CD4-positive, alpha-beta memory T cell (primary cell): ENCODE measurements at places on chromosomes 16 and 17.

- H3K4me3 ChIP-seq, result no peak overlapping the region
- H3K27ac ChIP-seq, result no peak overlapping the region
- H3K36me3 ChIP-seq, result no peaks in the 10 kb centered on the region
- DNase-seq, result no peak
Observed at GRCh38 chr17:55450232-55450825, 28.7 kb upstream of the MMD start.

DNA sequence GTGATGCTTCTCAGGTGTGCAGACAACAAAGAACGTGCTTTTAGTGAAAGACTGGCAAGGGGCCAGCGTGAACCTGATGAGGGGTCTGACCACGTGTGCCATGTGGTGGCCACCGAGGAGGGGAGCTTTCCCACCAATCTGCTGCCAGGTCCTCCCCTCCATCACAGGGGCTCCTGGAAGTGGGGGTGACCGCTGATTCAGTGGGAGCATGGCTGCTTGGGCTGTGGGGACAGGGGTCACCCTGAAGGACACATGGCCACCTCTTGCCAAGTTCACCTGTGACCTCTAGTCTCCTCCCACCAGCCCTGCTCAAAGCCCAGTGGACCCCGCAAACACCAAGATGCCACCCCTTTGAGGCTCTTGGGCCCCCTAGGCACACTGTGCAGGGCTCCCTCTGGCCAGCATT, 37.9 kb upstream of the MTSS2 start:
- H3K36me3 ChIP-seq, result peaks cover 18% of the 10 kb centered on the region
- H3K27me3 ChIP-seq, result no peaks in the 10 kb centered on the region
- H3K27ac ChIP-seq, result no peak overlapping the region
- H3K4me1 ChIP-seq, result no peaks in the 10 kb centered on the region
- no peak for DNase-seq

GRCh38 chr17:38912221-38912813, 13.1 kb upstream of the LASP1NB start:
- H3K4me3 ChIP-seq, result no peak overlapping the region
- peaks cover 9% of the 10 kb centered on the region for H3K4me1 ChIP-seq
- H3K27me3 ChIP-seq, result no peaks in the 10 kb centered on the region

DNA sequence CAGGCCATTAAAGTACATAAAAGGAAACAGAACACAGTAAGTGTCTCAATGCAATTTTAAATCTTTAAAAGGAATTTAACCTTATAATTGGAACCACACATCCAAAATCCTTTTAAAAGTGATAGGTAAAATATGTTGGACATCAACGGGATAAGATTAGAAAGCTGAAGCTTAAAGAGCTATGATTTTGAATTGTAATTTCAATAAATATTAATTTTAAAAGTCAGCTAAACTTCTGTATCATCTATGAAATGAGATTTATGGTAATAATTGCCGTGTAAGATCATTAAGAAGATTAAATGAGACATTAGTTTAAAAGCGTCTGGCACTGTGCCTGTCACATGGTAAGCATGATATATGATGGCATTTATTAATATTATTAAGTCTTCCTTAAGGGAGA, 31.3 kb downstream of the CCDC42 start:
- H3K4me1 ChIP-seq, result no peaks in the 10 kb centered on the region
- H3K36me3 ChIP-seq, result no peaks in the 10 kb centered on the region
- H3K27ac ChIP-seq, result no peak overlapping the region
- no peak for DNase-seq

DNA sequence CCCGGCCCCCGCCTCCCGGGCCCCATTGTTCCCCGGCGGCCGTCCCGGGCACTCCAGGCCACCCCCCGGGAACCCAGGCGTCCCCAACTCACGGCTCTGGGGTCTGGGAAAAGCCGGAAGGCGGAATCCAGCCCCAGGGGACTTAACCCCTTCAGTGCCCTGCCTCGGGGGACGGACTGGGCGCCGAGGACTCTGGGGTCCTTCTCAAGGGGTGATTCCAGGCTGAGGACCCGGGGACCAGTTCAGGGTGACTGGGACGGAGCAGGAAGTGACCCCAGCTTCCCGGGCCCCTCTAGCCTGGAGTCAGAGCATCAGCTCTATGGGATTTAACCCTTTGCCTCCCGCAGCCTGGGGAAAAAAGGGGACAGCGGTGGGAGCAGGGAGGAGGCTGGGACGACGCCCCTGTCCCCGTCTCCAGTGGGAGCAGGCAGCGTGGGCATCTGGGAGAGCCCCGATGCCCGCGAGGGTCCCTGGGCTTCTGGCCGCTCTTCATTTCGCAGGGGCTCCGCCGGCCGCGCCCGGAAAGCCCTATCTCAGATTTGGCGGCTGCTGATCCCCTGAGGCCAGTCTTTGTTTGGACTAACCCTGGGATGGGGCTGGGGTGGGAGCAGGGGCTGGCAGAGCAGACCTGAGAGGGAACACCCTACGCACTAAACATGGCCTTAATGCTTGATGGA, at the start of gene ZNF629:
Gene ZNF629, minus strand, starts transcription at position 270 of the 677 bp plus-strand sequence. CDS start 2,723 bp downstream, outside the sequence.
- H3K36me3 ChIP-seq, result no peaks in the 10 kb centered on the region
- H3K4me3 ChIP-seq, result peak within 1 kb of the TSS; percentile 36
- no peak for DNase-seq
- no peak within 1 kb of the TSS for H3K27ac ChIP-seq

- no peak overlapping the region for H3K27ac ChIP-seq
- H3K27me3 ChIP-seq, result no peaks in the 10 kb centered on the region
- no peaks in the 10 kb centered on the region for H3K36me3 ChIP-seq
- no peak overlapping the region for H3K4me3 ChIP-seq
- no peaks in the 10 kb centered on the region for H3K4me1 ChIP-seq
- DNase-seq, result no peak
Observed at GRCh38 chr16:79843631-79844043, 243.1 kb upstream of the MAF start.

DNA sequence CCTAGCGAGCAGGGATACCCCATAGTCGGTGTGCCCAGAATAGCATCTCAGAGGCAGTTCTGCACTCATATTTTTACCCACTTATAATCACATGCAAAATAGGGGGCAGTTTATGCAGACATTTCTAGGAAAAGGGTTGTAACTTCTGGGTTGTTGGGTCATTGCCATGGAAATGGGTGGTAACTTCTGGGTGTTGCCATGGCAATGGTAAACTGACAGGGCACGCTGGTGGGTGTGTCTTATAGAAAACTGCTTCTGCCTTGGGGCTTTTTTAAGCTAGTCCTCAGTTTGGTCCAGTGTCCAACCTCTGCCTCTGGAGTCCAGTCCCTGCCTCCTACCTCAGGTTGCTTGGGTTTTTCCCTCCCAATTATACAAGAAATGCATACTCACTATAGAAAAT, 7.4 kb upstream of the SPAG9 start:
- no peak overlapping the region for H3K4me3 ChIP-seq
- no peaks in the 10 kb centered on the region for H3K4me1 ChIP-seq
- H3K27me3 ChIP-seq, result no peaks in the 10 kb centered on the region
- DNase-seq, result no peak
- no peak overlapping the region for H3K27ac ChIP-seq
- no peaks in the 10 kb centered on the region for H3K36me3 ChIP-seq

DNA sequence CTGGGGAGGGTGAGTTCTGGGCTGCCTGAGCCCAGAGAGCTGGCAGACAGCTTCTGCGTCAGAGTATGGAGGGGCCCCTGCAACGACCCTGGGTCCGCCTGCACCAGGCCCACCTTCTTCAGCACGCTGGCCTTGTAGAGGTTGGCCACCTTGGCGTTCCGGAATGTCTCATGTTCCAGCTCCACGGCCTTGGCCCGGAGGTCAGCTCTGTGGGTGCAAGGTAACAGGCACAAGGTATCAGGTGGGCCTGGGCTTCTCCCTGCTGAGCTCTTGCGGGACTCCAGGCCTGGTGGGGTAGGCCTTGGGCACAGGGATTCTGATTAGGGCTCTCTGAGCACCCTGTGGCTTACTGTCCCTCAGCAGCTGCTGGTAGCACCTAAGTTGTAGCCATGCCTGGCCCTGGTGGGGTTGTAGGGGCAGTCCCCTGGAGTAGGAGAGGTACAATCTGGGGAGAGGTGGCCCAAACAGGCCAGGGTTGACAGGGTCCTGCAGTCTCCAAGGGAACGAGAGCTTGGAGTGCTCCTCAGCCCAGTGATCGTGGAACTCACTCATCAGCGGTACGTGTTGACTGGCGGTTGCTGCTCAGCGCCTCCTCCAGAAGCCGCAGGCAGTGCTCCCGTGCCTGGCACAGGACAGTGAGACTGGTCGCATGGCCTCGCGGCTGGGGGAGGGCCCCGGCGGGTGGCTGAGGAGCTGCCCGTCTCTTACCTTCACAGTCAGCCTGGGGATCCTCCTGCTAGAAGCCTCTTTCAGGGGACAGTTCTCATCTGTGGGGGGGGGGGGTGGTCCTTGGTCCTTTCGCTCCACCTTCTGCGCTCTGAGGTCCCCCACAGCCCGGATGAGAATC, 2.9 kb upstream of the SMIM5 start:
- no peak overlapping the region for H3K4me3 ChIP-seq
- H3K27ac ChIP-seq, result no peak overlapping the region
- no peak for DNase-seq
- H3K27me3 ChIP-seq, result no peaks in the 10 kb centered on the region

- H3K4me3 ChIP-seq, result no peak overlapping the region
- H3K27me3 ChIP-seq, result no peaks in the 10 kb centered on the region
- H3K27ac ChIP-seq, result no peak overlapping the region
- DNase-seq, result peak; percentile 37
- H3K4me1 ChIP-seq, result peaks cover 20% of the 10 kb centered on the region
- H3K36me3 ChIP-seq, result peaks cover 37% of the 10 kb centered on the region
Observed at GRCh38 chr17:75689441-75689873, 22.3 kb downstream of the SAP30BP start.

- H3K4me1 ChIP-seq, result peaks cover 7% of the 10 kb centered on the region
- DNase-seq, result no peak
- no peaks in the 10 kb centered on the region for H3K36me3 ChIP-seq
- no peak overlapping the region for H3K4me3 ChIP-seq
- H3K27me3 ChIP-seq, result no peaks in the 10 kb centered on the region
- H3K27ac ChIP-seq, result no peak overlapping the region
Observed at GRCh38 chr17:27985306-27985705, 57.2 kb upstream of the NLK start.

GRCh38 chr16:87584271-87584670, 18.0 kb upstream of the JPH3 start:
- H3K4me3 ChIP-seq, result no peak overlapping the region
- no peak for DNase-seq
- no peaks in the 10 kb centered on the region for H3K27me3 ChIP-seq
- H3K27ac ChIP-seq, result no peak overlapping the region
- H3K36me3 ChIP-seq, result no peaks in the 10 kb centered on the region

GRCh38 chr16:56331915-56332314, 93.4 kb downstream of the AMFR start:
- H3K27me3 ChIP-seq, result no peaks in the 10 kb centered on the region
- H3K27ac ChIP-seq, result no peak overlapping the region
- H3K4me3 ChIP-seq, result no peak overlapping the region

- no peak overlapping the region for H3K27ac ChIP-seq
- DNase-seq, result no peak
- H3K4me1 ChIP-seq, result no peaks in the 10 kb centered on the region
- no peaks in the 10 kb centered on the region for H3K36me3 ChIP-seq
- no peak overlapping the region for H3K4me3 ChIP-seq
Observed at GRCh38 chr16:6946802-6947201, 385.8 kb upstream of the RBFOX1 start.

- no peak for DNase-seq
- no peaks in the 10 kb centered on the region for H3K27me3 ChIP-seq
- no peaks in the 10 kb centered on the region for H3K36me3 ChIP-seq
- no peaks in the 10 kb centered on the region for H3K4me1 ChIP-seq
Observed at GRCh38 chr16:10466861-10467260, 81.0 kb downstream of the ATF7IP2 start.

DNA sequence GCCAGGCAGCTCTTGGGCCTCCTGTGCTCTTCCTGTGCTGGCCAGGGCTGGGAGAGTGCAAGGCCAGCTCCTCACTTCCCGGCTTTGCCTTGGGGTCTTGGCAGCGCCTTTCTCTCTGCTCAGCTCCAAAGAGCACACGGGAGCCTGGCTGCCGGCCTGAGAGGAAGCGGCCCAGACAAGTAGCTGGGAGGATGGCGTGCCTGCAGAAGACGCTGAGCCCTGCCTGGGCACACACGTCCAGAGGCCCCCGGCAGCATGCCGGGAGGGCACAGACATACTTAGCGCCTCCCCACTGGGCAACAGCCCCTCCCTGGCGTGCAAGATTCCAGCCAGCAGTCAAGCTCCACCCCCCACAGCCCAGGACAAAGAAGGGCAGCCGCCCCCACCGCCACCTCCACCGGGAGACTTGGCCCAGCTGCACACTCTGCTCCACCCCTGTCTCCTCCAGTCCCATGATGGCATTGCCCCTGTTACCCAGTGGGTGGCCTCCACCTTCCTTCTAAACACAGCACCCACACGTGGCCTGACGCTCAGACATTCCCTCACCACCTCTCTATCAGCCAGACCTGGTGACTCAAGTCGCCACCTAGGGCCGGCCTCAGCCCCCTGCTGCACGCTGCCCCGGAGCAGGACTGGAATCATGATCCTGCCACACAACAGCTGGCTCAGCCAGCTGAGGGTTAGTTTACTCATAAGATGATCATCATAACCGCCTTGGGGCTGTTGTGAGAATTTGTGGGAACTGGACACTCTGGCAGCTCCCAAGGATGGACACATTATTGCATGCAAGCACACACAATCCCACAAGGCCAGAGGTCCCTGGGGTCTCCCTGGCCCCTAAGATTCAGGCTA, 12.4 kb downstream of the SGCA start:
- no peaks in the 10 kb centered on the region for H3K36me3 ChIP-seq
- H3K27ac ChIP-seq, result no peak overlapping the region
- no peak overlapping the region for H3K4me3 ChIP-seq

DNA sequence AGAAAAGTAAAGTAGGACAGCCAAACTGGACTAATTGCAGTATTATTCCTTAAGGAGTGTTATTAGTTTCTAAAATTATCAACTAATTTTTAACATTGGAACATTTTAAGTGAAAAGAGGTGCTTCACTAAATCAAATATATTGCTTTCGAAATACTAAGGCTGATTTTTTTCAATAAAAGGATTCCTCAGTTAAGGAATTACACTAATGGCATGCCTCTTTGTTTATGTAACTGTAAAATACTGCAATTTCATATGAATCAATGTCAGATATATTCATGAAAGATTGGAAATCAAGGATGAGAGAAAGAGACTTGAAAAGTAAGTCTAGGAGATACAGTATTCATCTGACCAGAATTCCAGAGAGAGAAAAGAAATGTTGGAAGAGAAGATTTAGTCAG, 129.8 kb downstream of the TANC2 start:
- H3K4me1 ChIP-seq, result no peaks in the 10 kb centered on the region
- no peak overlapping the region for H3K27ac ChIP-seq
- H3K36me3 ChIP-seq, result no peaks in the 10 kb centered on the region
- no peaks in the 10 kb centered on the region for H3K27me3 ChIP-seq
- no peak overlapping the region for H3K4me3 ChIP-seq
- no peak for DNase-seq
